Activated CD8-positive, alpha-beta memory T cell treated with anti-CD3 and anti-CD28 coated beads, Interleukin-2, amount 10 ng/mL, durations not matched to agents 7 days and 5 days (primary cell): ENCODE measurements at places on chromosomes 3 and 15. TPM values are rescaled to one million over a fixed set of nuclear protein-coding genes. Genes with fewer than 3 reads are reported as not detected.

Gene PEX11A
- 2.2 TPM for total RNA-seq

Gene APBA2
- total RNA-seq: 7.9 TPM

Gene CORO2B
- not detected for total RNA-seq

Gene NEK4
- total RNA-seq: 26.7 TPM

Gene SAXO2
- total RNA-seq: not detected

Gene LRRC2
- total RNA-seq: 0.07 TPM

Gene PPM1M
- 94.1 TPM for total RNA-seq

Gene ANAPC13
- total RNA-seq: 15.1 TPM

Gene ULK4
- total RNA-seq: 13.3 TPM

Gene CAPN3
- 3.6 TPM for total RNA-seq
